ENCODE measurements at places on chromosomes 7 and 10.

DNA sequence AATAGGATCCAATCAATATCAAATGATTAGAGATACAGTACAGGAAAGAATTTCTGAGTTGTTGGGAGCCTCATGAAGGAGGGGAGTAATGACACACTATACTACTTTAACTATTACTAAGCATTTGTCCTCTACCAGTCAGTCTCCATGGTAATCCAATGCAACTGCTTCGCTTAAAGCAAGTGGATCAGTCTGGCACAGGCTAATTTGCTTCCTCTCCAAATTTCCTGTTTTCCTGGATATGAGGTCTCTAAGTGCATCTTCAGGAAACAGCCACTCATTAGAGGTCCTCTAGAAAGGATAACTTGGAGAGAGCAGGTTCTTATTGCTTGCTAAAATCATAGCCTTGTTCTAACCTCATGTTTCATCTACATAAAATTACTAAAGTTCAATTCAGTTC, 8.4 kb upstream of the SEPTIN7 start:
- peak; percentile 19 for DNase-seq

GRCh38 chr10:15445006-15445390, 73.9 kb upstream of the FAM171A1 start:
- DNase-seq, result no peak

DNA sequence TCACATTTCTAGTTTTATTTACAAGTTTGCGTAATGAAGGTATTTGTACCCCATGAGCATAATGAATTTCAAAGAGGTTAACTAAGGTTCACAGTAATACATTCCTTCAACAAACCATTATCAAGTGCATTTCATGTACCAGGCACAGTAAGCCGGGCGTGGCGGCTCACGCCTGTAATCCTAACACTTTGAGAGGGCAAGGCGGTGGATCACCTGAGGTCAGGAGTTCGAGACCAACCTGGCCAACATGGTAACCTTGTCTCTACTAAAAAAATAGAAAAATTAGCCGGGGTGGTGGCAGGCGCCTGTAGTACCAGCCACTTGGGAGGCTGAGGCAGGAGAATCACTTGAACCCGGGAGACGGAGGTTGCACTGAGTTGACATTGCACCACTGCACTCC, 4.3 kb upstream of the EIF3A start:
- no peak for DNase-seq

GRCh38 chr7:95874541-95875265, 102.3 kb downstream of the DYNC1I1 start:
- no peak for DNase-seq

DNA sequence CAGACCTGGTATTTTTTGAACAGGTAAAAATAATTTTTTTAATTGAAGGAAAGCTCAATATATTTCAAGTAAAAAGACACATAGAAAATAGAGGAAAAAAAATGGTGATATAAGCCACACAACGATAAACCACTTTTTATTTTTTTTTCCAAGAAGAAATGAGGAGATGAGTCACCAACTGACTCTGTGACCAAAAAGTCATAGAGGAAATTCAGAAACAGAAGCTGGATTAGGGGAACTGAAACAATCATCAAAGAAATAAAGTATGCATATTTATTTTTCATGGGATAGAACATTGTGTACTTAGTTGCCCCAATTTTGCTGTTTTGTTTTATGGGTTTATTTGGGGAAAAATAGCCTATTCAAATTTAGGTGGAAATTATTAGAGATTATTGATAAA, 176.8 kb upstream of the AGR3 start:
- no peak for DNase-seq

- DNase-seq, result no peak
These were observed 17.8 kb downstream of the ESYT2 start for GRCh38 chr7:158811461-158811860.

GRCh38 chr10:77821551-77821950, 105.0 kb downstream of the DLG5 start:
- no peak for DNase-seq

- DNase-seq, result no peak
These were observed 68.3 kb downstream of the ITGB1 start for GRCh38 chr10:32889631-32890212.

- no peak for DNase-seq
These were observed 1.4 kb upstream of the HOXA6 start for GRCh38 chr7:27148756-27149641.

- no peak for DNase-seq
These were observed 26.0 kb downstream of the PTPRN2 start for GRCh38 chr7:158561659-158562058.

- DNase-seq, result no peak
These were observed 21.4 kb downstream of the LAT2 start for GRCh38 chr7:74231232-74231590.

DNA sequence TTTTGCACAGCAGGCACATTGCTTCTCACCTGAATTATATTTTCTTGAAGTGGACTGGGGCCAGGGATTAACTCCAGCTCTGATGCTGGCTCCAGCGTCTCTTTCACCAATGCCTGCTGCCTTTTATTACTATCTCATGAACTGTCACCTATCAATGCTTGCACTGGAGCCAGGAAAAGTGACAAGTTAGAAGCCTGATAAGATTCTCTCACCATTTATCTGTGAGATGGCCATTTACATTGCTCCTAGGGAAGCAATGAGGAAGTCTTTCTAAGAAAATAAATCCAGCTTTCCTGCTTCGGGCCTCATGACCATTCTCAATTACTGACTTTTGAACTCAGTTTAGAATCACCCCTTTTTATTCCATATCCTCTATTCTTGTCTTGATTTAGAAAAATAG, 48.5 kb upstream of the LRRTM3 start:
- no peak for DNase-seq

GRCh38 chr7:70787286-70787685, 344.7 kb upstream of the GALNT17 start:
- DNase-seq, result no peak

DNA sequence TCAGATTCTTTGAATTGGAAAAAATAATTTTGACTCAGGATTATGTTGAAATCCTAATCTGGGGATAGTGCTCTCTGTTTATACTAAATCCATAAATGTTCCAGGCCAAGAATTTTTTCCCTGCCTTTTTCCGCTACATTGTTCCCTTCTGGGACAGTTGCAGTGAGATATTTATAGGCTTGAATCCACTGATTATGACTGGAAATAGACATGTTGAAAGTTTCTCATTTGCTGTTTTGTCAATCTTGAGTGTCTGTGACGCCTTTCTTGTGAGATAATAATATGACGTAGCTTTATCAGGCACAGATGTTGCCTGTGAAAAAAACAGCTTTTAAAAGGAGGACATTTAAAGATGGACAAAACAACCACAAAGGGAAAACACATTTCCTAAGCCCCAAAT, 155.9 kb downstream of the ARID5B start:
- no peak for DNase-seq

DNA sequence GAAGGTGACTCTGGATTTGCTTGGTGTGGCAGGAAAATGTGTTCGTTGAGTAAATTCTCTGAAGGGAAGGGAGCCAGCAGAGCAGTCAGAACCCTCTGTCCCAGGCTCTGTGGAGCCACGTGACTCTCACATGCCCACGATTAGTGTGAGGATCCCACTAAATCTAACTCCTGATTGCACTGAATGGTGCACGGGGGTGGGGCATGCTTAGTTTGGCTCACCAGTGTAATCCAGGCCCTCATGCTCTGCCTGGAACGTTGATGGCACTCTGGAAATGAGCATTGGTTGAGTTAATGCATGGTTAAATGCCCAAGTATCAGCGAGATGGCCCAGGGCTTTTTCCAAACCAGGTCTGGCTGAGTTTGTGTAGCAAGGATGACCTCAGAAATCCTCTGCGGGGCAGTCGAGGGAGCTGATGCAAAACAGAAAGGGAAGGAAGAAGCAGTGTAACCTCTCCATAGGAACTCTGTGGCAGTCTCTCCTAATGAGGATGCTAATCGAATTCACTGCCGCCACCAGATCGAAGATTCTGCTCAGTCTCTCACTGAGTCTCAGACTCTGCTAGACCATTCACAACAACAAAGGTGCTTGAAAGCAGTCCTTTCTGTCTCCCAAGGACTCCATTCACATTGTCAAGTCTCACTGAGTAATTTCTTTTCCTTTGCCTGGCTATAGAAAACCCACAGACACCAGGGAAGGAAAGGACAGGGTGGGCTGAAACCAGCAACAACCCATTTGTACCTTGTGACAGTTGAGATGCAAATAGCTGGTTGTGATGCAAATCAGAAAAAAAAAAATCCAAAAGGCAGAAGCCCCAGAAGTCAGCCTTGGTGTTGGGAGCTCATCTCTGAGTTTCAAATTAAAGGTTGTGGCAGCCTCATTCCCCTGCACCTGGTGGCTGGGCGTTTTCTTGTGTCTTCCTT, 98.1 kb downstream of the C10orf105 start:
- DNase-seq, result no peak

- DNase-seq, result no peak
These were observed 1.7 kb downstream of the ZFYVE27 start for GRCh38 chr10:97738616-97739015.

DNA sequence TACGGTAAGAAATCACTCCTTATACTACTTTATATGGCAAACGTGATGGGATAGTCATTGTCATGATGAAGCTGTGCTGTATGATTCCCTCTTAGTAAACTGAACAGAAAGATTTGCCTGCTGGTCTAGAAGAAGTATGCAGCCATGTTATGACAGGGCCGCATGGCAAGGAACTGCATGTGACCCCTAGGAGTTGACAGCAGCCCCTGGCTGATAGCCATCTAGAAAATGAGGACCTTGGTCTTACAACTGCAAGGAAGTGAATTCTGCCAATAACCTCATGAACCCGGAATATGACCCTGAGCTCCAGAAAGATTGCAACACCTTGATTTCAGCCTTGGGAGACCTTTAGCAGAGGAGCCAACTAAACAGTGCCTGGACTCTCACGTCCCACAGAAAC, 193.3 kb downstream of the SEMA3E start:
- DNase-seq, result no peak

DNA sequence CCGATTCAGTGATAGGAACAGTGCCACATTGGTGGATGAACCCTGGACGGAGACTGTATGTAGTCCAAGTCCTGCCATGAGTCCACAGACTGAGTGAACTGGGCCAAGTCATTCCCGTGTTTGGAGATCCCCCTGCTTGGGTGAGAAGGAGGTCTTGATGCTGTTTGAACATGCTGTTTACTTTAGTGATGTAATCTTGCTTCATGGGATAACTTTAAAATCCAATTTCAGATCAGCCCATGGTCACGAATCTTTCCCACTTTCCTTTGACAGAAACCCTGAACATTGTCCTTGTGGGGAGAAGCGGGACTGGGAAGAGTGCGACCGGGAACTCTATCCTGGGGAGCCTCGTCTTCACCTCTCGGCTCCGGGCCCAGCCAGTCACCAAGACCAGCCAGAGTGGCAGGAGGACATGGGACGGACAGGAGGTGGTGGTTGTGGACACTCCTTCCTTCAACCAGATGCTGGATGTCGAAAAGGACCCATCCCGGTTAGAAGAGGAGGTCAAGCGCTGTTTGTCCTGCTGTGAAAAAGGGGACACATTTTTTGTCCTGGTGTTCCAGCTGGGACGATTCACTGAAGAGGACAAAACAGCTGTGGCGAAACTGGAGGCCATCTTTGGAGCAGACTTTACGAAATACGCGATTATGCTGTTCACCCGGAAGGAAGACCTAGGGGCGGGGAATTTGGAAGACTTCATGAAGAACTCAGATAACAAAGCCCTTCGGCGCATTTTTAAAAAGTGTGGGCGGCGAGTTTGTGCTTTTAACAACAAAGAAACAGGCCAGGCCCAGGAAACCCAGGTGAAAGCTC, 26.6 kb downstream of the GIMAP8 start:
- DNase-seq, result no peak

DNA sequence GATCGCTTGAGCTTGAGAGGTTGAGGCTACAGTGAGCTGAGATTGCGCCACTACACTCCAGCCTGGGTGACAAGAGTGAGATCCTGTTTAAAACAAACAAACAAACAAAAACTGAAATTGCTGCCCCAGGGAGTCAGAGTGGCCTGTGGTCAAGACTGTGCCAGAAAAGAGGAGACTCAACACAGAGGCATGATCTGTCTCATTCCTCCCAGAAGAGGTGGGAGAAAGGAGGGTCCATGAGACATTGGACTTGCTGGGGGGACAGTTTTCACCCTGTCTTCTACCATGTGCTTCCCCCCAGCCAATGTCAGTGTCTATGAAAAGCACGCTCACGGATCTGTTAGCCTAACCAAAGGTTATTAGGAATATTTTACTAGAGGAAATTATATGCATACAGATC, 3.2 kb downstream of the ZNF853 start:
- DNase-seq, result no peak

DNA sequence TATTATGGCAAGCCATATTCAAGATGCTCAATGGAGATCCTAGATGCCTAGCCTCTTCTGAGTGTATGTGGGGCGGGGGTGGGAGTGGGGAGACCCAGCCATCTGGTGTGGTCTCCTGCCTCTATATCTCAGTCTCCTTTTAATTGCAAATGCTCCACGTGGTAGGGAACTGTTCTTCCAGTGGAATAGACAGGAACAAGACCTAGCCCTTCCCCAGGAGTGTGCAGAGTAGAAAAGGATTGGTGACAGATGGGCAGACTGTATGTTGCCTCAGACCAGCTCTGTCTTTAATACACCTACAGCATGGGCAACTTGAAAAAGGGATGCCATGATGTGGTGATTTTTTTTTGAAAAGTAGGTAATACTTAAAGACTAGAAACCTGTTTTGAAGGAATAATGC, 12.6 kb downstream of the CYP3A5 start:
- DNase-seq, result no peak

GRCh38 chr7:127755521-127755920, 103.5 kb downstream of the SND1 start:
- DNase-seq, result no peak

- no peak for DNase-seq
These were observed 84.5 kb upstream of the WNT16 start for GRCh38 chr7:121244120-121244870.

GRCh38 chr7:118389629-118390028, 165.1 kb downstream of the ANKRD7 start:
- no peak for DNase-seq

DNA sequence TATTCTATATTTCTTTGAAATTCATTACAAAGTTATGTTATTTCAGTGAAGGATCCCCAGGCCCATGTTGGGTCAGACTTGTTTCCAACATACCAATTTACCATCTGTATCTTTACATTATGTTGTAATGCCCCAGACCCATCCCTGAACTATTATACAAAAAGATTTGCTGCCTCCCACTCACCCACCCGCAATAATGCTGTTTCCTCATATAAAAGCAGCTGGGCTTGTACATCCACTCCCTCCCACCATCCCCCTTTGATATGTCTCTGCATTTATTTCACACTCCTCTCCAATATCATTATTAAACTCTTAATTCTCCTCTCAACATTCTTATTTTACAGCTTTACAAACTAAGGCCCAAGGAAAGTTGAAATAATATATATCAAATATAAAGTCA, 153.7 kb downstream of the DOCK4 start:
- DNase-seq, result no peak

- no peak for DNase-seq
These were observed 26.9 kb upstream of the EPHB6 start for GRCh38 chr7:142827951-142828500.
